ENCODE measurements at places on chromosomes 4 and X. TPM values are rescaled to one million over a fixed set of nuclear protein-coding genes. Genes with fewer than 3 reads are reported as not detected.

Gene HS6ST2
- 7.3 TPM for total RNA-seq

Gene ANXA10
- total RNA-seq, result not detected

DNA sequence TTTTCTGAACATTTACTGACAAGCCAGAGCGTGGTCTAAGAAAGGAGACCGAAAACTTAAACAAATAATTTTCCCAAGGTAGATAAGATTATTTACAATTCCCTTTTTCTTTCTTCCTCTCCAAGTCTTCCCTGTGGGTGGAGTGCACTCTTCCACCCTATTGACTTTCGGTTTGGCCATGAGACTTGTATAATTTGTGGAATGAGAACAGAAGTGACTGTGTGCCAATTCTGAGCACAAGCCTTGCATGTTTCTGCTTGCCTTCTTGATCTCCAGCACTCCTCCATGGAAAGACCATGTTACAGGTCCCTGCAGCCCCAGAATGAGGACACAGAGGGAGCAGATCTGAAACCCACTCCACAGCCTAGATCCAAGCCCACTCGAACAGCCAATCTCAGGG, 150.0 kb upstream of the HPGD start:
- DNase-seq, result no peak

DNA sequence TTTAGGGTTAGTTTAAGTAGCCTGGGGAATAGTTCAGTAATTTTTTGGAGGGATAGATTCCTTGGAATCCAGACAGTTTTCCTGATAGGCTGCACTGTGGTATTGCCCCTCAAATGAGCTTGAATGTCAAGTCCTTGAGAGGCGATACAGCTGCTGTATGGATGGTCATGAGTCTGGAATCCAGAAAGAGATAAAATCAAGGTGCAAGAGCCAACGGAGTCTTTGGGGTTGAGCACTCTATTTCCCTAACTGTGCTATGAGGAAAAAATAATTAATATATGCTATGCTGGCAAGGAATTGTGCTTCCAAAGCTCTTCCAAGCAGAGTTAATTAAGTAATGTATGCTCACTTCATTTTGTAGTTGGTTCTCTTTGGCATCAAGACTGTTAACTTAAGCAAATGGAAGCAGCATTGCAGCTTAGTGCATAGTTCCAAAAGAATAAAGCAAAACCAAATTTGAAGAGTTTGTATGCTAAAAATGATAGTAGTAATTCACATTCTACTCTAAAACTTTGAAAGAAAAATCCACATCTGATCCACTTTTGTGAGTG, 48.8 kb downstream of the LIMCH1 start:
- no peak for DNase-seq

GRCh38 chrX:134371133-134371532, 88.8 kb upstream of the HPRT1 start:
- DNase-seq, result no peak

Gene LRIT3
- 0.07 TPM for total RNA-seq

DNA sequence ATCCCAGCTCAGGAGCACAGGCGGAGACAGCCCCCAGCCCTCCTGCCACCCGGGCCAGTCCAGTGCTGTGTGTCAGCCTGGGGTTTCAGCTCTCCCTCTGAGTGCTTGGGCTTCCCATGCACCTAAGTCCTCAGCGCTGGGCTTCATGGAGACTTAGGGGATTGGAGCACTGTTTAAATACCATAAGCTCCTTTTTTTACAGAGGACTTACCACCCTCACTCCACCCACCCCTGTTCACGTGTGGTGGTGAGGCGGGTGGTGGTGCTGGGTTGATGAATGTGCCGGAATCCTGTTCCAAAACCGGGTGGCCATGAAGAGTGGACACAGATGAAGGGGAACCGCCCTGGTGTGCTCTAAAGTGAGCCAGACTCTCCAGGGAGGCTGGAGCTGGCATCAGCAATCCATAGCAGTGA, 66.9 kb downstream of the PSAPL1 start:
- no peak for DNase-seq

Gene ADGRG2
- 8.2 TPM for total RNA-seq

GRCh38 chr4:181971411-181971810, 271.8 kb upstream of the TENM3 start:
- DNase-seq, result no peak

- DNase-seq, result no peak
These were observed 1.2 kb downstream of the ELF2 start for GRCh38 chr4:139175646-139176301.

- DNase-seq, result no peak
These were observed 9.0 kb upstream of the BCOR start for GRCh38 chrX:40106676-40107290.

DNA sequence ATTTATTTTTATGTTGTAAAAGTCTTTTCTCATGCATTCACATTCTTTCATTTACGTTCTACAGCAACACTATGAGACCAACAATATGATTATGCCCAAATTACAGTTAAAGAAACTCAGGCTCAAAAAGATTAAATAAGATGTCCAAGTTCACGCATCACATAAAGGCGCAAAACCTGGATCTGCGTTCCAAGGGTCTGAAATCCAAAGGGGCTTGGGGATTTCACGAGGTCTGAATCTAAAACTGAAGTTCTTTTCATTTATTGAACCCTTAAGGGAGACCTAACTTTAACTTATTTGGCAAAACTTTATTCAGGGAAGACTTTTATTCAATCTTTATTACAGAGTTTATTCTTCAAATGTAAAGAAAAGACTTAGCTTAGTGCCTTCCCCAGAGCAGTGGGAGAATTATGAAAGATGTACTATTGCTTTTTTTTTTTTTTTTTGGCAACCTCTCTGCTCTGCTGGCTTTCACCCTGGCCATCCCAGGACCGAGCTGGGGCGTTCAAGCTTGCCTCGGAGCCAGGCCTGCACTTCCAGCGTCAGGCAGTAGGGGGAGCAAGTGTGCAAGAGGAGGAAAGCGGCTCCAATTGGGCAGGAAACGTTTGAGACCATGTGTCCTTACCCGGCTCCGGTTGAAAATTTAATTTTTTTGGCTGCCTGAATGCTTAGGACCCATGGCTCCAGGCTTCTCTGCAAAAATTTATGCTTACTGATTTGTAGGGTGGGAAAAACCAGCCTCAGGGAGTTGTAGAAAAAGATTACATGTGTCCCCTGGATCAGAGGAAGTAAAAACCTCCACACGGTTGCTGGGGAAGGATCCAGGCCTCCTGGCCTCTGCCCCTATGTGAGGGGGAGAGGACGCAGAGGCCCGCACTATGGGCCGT, 344.3 kb upstream of the KLF3 start:
- peak; percentile 97 for DNase-seq

DNA sequence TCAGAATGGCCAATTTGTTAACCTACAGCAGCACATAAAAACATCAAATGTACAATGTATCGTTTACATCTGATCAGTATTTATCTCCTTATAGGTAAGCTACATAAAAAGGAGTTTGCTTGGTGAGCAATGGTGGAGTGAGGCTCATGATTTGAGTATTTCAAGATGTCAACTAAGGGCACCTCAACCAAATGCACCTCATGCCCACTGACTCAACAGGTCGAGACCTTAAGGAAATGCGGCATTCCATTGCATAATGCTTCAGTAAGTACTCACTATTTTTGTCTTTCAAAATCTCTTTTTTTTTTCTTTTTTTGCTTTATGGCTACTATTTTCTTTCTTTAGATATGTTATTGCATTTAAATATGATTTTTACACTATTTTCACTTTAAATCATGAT, 181.0 kb upstream of the TLL1 start:
- DNase-seq, result no peak

- no peak for DNase-seq
These were observed 32.4 kb downstream of the IGFBP7 start for GRCh38 chr4:57077550-57078343.

GRCh38 chr4:167265231-167265630, 30.9 kb upstream of the SPOCK3 start:
- DNase-seq, result no peak

GRCh38 chr4:185247151-185247550, 37.8 kb downstream of the SNX25 start:
- no peak for DNase-seq

- DNase-seq, result peak; percentile 13
These were observed 48.0 kb downstream of the SLC25A5 start for GRCh38 chrX:119516157-119516702.

Gene PAGE1
- total RNA-seq, result not detected

DNA sequence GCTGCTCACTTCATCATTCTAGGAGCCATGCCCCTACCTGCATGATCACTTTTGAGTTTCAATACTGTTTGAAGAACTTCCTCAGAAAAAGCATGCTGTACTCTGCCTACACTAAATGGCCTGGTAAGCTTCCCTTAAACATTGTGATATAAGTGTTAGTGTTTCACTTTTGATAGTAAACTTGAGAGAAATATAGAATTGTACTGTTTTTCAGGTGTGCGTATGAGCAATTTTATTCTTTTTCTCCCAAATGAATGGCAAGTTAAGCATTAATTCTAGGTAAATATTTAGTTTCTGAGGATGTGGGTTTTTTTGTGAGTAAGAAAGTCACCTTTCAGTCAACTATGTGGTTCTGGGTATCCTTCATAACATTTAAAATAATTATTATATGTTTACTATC, 484.5 kb downstream of the IL15 start:
- no peak for DNase-seq

- DNase-seq, result no peak
These were observed 720.9 kb downstream of the FSTL5 start for GRCh38 chr4:161442921-161443320.

Gene SLIT2
- total RNA-seq, result 13.5 TPM

Gene ZIC3
- total RNA-seq, result 78.0 TPM

- DNase-seq, result no peak
These were observed 84.8 kb downstream of the TNIP2 start for GRCh38 chr4:2671267-2671895.

Gene SEC24D
- 63.1 TPM for total RNA-seq

- DNase-seq, result no peak
These were observed 40.5 kb upstream of the YTHDC1 start for GRCh38 chr4:68390205-68390935.

- DNase-seq, result no peak
These were observed 59.6 kb downstream of the ADGRA3 start for GRCh38 chr4:22456291-22456690.

GRCh38 chrX:47030339-47030738, 47.9 kb upstream of the RGN start:
- no peak for DNase-seq

- no peak for DNase-seq
These were observed 32.9 kb upstream of the TET2 start for GRCh38 chr4:105113800-105114199.

DNA sequence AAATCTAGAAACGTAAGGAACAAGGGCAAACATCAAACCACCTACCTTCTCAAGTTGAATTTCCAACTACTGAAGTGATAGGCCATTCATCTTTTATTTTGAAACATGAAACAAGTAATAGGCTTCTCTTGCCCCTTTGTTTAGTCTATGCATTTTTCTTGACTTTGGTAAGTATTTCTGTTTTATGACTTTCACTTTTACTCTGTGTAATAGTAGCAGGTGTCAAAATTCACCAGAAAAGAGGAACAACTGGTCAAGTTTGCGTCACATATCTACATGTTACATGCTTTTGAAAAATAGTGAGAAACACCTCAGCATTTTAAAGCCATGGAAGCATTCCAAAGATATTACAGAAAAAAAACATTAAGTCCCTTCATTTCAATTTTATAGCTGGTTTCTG, 157.1 kb upstream of the FTHL17 start:
- no peak for DNase-seq

Gene SPON2
- total RNA-seq, result 5.3 TPM

DNA sequence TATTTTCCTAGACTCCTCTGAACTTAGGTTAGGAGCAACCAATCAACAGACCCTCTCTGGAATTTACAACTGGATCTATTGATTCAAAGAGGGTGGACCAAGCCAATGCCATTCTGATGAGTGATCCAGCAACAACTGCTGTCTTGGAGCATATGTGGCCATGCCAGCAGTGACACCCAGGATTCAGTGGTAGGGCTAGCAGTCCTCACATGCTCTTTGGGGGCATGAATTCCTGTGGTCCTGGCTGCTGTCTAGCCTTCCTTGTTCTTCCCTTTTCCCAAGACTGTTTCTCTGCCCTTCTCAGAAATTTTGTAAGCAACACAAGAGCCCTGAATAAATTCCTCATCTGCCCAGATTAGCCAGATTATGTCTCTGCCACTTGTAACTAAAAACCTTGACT, 61.5 kb upstream of the GATB start:
- DNase-seq, result no peak

DNA sequence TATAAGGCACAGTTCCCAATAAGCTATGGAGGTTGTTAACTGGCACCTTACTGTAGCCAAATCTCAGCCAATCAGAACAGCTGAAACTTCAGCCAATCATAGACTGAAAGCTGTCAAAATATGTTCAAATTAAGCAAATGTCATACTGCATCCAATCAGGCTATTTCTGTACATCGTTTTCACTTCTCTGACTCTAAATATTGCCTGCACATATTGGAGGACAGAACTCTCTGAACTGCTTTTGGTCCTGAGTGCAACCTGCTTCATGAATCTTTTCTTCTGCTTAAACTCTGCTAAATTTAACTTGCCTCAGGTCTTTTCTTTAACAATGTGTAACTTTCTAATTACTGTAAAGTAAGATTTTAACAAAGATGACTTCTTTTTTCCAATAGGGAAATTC, 1198.9 kb upstream of the PCDH7 start:
- no peak for DNase-seq

Gene JCHAIN
- 0.32 TPM for total RNA-seq

DNA sequence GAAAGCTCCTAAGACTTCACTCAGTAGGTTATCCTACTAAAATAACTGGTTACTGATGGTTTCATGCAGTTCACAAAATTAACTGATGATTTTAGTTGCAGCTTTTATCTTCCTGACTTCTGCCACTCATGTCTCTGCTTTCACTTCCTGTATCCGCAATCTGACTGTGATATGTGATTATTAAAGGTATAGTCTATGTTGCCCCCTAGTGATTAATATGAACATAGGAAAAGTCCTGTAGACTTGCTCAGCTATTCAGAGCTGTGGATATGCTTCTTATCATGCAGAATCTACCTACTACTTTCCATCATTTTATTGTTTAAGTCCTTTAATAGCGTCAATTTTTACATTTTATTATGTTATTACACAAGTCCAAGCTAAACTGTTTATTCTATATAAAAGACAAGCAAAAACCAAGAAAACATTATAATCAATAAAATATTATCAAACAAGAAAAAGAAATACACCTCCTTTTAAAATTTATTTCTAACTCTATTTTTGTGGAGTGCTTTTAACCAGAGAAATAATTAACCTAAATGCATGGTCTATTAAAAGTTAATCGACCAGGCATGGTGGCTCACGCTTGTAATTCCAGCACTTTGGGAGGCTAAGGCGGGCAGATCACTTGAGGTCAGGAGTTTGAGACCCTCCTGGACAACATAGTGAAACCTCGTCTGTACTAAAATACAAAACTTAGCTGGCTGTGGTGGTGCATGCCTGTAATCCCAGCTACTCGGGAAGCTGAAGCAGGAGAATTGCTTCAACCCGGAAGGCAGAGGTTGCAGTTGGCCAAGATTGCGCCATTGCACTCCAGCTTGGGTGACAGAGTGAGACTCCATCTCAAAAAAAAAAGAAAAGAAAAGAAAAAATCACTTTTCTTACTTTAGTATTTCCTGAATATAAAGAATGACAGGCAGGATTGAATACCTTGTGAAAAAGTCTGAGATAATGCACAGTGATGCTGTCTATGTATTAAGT, 40.4 kb upstream of the TLR2 start:
- no peak for DNase-seq
